Kidney capillary endothelial cell (primary cell): ENCODE measurements at places on chromosomes 4 and X.

GRCh38 chr4:128454881-128455280 is 167.3 kb upstream of the PGRMC2 start:
- DNase-seq: no peak

DNA sequence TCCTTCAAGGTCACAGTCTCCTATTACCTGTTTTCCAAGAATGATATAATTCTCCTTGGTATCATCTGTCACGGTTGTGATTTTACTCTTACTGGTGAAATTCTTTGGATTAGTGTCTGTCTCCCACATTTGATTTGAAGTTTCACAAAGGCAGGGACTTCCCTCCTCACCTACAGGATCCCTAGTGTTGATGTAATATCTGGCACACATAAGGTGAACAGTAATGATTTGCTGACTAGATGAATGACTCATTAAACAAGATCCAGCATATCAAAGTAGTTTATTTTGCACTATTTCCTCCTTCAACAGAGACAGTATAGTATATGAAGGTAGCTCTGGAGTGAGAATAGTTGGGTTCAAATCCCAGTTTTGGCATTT is 135.3 kb upstream of the IL1RAPL2 start:
- no peak for DNase-seq

DNA sequence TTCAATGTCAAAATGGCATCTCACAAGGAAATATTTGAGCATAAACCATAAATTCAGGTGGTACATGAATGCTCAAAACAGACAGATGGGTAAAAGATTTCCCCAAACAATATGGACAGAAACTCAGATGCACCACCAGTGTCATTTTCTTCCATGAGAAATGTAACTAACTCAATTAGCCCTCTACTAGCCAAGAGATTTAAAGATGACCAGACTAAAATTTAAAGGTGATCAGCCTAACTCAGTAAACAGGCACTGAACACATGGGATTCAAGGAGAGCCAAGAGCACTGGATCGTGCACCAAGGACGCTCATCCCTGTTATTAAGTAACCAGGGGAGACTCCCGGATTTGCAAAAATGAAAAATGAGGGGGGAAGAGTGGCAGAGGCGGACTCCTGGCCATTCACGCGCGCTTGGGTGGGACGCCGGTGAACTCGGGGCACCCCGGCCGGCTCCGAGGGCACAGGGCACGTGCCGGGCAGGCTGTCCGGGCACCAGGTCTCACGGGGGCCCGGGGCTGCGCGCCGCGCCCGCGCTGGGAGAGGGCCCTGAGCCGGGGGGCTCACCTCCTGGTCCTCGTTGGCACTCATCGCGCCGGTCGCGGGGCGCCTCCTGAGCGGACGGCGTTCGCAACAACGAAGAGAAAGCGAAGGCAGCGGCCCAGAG is 490 bp downstream of the RWDD4 start:
- no peak for DNase-seq

GRCh38 chrX:7941390-7942042 is 14.3 kb upstream of the PNPLA4 start:
- peak; percentile 17 for DNase-seq

DNA sequence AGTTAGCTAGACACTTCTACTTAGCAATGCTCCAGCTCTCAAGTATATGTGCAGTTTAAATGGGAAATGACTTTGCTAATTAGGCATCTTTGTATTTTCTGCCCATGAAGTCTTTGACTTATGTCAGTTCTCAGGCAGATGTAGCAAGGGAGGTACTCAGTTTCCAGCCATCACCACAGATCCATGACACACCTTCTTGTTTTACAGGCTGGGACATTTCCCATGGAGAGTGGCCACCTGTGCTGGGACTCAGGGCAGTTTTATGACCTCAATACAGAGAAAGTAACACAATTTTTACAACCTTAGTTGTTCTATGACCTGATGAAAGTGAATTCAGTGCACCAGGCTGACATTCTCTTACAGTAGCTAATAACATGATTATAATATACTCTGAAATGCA is 280.7 kb upstream of the GK2 start:
- DNase-seq: no peak
